ENCODE measurements at places on chromosomes 13 and 19. TPM values are rescaled to one million over a fixed set of nuclear protein-coding genes. Genes with fewer than 3 reads are reported as not detected.

Gene GSX1
- not detected for total RNA-seq

Gene PSG7
- not detected for total RNA-seq

Gene CEACAM3
- not detected for total RNA-seq

Gene KCNRG
- total RNA-seq = 3.5 TPM

Gene TPTE2
- 0.16 TPM for total RNA-seq

Gene SSC5D
- 24.4 TPM for total RNA-seq

DNA sequence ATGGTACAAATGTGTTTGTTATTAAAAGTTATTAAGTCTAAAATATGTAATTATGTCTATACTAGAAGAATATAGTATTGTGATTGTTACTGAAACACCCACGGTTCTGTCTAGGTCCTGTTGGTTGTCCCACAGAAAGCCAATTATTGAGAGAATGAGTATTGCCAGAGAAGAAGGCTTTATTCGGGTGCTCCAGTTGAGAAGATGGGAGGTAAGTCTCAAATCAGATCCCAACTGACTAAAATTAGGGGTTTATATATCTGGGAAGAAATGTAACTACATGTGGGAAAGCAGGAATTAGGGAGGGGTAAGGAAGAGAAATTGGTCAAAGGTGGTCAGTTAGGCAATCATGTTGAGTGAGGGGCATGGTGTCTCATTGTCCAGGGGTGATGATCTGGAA lies 798.4 kb downstream of the PCDH17 start:
- DNase-seq = no peak

- no peak for DNase-seq
Measured at GRCh38 chr19:44973982-44974735, 19.0 kb downstream of the CLPTM1 start.

GRCh38 chr19:12873891-12874745 lies 7.1 kb downstream of the DNASE2 start:
- no peak for DNase-seq

GRCh38 chr13:23289917-23290357 lies 109.2 kb downstream of the SGCG start:
- DNase-seq = no peak

- no peak for DNase-seq
Measured at GRCh38 chr13:97654236-97654635, 220.3 kb downstream of the RAP2A start.

- no peak for DNase-seq
Measured at GRCh38 chr13:32147976-32148375, 116.4 kb downstream of the FRY start.

DNA sequence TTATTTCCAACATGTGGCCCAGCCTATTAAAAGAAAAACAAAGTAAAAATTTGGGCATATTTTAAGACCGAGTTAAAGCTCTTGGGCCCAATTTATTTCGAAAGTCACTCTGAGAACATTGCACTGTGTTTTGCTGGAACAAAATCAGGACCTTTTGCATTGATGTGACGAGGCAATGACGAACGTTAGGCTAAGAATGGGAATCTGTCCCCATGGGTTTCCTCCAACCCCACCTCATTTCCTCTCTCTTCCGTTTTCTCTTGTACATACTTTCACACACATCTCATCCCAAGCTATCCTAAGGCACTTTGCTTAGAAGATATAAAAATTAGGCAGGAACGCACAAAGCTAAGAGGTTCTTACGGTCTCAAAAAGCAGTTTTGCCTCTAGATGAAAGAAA lies 22.1 kb downstream of the EDNRB start:
- DNase-seq = no peak

- DNase-seq = no peak
Measured at GRCh38 chr19:41947091-41947490, 12.0 kb downstream of the RABAC1 start.

GRCh38 chr13:100724568-100724967 lies 50.0 kb upstream of the TMTC4 start:
- DNase-seq = no peak

DNA sequence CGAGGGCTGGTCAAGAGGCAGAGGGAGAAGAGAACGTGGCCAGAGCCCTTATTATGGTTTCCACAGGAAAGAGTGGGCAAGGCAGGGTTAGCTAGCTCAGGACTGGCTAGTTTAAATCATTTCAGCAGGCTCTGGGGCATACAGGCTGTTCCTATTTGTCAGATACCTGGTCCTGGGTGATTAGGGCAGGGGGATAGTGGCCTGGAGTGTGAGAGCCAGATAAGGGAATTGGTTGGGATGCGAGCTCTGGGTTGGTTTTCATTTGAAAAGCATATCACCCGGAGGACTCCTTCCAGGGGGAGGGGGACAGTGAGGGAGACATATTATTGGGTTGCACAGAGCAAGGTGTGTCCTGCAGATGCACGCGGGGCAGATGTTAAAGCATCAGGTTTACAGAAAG lies 75.3 kb upstream of the CLDN10 start:
- DNase-seq = no peak

DNA sequence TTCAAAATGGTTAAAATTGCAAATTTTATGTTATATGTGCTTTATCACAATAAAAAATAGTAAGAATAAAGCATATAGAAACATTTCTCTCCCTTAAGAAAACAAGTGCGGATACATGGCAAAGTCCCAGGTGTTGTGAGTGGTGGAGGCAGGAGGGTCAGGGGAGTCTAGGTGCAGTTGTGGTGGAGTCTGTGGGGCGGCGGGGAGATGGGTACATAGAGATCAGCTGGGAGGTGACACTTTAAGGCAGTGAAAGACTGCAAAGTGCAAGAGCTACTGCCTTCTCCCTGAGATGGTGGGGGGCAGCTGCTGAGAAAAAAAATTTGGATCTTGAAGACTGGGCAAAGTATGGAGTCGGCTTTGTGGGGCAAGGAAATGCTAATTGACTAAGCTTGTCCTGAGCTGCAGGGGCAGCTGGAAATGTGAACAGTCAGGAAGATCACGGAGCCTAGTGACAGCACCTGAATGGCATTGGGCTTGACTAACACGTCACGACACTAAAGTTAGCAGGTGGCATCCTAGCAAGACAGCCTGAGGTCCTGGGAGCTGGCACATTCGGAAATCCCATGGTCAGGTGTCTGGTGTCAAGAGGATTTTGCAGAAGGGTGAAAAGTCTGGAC lies 72.9 kb upstream of the IRS2 start:
- DNase-seq = no peak

Data from urinary bladder (tissue), 4 donors.